ENCODE measurements at places on chromosomes 7 and 10.

DNA sequence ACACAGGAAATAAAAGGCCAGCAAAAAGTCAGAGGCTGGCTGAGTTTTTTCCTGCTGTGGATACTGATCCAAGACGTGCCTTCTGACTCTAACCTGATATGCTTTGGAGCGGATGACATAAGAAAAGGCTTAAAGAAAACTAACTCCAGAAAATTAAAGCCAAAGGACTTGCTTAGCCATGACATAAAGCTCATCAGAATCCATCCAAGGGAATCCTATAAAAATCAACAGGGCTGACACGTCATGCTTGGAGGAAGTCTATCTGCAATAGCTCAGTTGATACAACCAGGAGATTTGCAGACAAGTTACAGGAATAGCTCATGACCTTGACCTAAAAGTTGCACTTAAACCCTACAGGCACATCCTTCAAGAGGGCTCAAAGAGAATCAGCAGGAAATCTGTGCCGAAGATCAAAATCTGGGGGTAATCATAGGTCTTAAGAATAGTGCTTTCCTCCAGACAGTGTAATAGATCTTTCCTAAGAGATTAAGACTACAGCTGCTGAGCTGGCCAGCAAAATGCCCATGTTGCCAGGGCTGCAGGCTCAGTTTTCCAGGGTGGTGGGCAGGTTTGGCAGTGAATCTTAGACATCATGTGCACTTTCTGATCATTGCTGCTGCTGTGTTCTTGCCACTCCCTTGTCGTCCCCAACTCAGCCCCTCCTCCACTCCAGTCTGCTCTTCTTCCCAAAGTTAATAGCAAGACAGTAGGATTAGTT, 111.5 kb upstream of the SVIL start:
- DNase-seq = no peak

GRCh38 chr10:60009276-60009675, 102.9 kb upstream of the CCDC6 start:
- DNase-seq = no peak

GRCh38 chr7:65477326-65477725, 103.7 kb downstream of the ZNF92 start:
- DNase-seq = no peak

DNA sequence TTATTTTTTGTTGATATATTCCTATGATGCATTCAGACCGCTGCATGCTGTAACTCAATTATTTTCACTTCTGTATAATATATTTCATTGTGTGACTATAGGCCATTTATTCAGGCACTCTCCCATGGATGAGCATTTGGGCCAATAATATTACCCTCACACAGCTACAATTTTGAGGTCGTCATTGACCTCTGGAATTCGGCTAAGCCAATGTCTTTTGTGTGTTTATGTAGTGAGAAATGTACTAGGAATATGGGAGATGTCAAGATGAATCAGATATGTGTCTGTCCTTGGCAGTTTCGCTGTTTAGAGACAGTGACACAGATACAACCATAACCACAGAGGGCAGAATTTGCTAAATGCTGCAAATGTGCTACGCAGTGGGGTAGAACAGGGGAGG, 474.2 kb downstream of the ADRA2A start:
- no peak for DNase-seq

GRCh38 chr10:95434583-95434982, 126.6 kb downstream of the SORBS1 start:
- no peak for DNase-seq

DNA sequence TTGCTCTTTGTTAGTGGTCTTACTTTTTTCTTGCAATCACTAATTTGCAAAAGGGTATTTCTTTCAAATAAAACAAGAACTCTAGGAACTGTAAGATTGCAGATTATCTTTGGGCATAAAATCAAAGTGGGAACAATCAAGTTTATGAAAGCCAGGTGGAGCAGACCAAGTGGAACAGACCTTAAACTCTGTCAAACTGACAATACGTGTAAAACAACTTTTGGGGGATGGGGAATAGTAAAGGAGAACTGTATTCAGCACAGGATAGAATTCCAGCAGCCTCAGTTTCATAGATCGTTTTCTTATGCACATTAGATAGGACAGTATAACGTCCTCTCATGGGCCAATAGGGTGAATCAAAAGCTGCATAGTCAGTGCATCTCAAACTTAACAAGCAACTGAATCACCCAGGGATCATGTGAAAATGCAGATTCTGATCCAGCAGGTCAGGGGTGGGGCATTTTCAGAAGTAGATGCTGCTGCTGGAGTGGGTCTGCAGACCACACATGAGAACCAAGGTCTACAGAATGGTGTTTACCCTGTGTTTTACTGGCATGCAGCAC, 120.7 kb downstream of the PIP4K2A start:
- no peak for DNase-seq

DNA sequence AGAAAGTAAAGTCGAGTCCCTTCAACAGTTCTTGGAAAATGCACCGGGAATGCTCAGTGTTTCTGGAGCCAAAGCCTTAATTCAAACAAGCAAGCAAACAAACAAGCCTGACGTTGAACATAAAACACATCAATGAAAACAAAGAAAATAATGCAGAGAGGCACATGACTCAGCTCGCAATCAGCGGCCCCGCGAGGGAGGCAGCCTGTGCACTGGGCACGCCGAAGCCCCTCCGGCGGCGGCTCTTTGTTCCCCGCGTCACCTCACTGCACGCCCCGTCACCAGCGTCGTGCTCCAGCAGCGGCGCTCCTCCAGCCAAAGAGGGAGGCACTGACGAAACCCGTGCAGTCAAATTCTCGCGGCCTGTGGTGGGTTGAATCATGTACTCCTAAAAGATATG, 151.5 kb downstream of the DNAJB6 start:
- DNase-seq = no peak

- DNase-seq = no peak
Measured at GRCh38 chr7:68394131-68394530, 1204.1 kb upstream of the AUTS2 start.

- peak; percentile 95 for DNase-seq
Measured at GRCh38 chr10:114337510-114338462, 66.5 kb downstream of the AFAP1L2 start.

DNA sequence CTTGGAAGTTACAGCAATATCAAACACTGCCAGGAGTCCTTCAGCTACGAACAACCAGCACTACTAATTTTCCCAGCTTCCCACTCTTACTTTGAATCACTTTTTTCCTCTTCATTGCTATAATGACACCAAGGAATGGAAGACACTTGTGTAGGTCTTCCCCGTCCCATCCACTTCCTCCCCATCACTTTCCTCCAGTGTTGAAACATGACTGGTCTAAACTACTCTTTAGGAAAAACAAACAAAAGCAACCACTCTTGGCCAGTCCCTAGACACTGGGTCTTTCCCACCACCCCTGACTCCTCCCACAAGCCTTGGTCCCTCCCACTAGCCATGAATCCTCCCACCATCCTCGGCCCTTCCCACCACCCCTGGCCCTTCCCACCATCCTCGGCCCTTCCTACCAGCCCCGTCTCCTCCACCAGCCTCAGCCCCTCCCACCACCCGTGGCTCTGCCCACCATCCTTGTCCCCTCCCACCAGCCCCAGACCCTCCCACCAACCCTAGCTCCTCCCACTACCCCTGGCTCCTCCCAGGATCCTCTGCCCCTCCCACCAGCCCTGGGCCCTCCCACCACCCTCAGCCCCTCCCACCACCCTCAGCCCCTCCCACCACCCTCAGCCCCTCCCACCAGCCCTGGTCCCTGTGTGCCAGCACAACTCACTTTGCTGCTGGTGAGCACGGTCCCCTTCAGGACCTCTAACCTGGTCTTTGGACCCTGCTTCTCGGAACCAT, 68.5 kb downstream of the CXCL12 start:
- DNase-seq = no peak

DNA sequence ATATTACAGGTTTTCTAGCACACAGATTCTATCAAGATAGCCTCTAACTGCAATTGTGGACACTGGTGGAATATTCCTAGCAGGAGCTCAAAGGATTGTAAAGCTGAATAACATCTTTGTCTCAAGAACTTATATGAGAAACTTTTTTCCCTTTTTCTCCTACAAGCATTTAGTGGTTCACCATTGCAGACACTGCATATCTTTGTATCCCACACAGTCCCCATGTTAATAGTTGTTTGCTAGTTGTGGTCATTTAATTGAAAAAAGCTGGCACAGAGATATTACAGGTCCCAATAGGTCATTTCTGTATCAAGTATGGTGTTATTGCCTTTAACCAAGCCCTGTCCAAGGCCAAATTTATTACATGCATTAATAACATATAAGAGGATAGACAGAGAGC, 226.2 kb upstream of the TCF7L2 start:
- DNase-seq = no peak

GRCh38 chr7:98745722-98746318, 124.0 kb downstream of the TMEM130 start:
- no peak for DNase-seq

DNA sequence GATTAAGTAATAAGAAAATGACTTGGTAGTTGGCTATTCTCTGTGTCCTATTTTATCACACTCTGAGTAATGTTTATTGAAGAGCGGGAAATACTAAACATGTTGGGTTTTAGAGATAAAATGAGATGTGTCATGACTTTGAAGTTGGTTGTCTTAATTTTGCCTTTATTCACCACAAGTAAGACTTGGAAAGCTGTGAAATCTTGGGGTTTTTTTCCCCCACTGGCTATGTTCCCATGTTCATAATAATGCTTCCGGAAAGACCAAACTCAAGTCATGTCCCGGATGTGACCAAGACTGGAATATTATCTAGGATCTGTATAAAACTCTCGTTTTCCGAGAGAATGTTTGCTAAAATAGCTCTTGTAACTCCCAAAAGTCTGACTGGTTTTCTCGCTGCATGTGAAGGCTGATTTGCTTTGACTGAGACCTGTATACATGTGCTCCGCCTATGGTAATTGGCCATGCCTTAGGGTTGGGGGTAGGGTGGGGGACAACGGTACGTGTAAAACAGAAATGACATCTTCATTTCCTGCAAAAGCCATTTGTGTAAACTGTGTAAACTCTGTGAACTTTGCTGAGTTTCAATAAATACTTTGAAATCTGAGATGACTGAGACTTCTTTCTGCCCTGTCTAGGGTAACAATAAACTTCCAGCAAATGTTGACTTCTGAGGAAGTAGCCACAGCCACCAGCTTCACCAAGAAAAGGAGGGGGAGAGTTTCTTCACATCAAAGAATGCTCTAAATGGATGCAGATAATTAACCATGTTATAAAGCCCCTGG, 169.6 kb downstream of the ZNF365 start:
- DNase-seq = no peak

DNA sequence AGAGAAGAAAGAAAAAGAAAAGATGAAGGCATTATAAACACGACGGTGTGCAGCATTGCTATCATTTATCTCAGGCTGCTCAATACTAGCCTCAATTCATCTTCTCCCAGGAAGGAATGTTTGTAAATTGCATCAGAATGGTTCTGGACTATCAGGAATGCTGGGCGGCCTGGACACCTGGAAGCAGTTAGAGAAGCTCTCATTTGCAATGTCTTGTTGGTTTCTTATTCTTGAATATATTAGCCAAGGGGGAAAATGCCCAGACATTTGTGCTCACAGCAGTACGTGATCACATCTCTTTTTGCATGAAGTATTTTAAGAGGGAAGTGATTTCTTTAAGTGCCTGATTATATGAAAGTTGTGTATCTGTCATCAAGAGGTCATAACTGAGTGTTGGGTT, 85.6 kb upstream of the IMMP2L start:
- DNase-seq = no peak

- no peak for DNase-seq
Measured at GRCh38 chr7:12158334-12159060, 52.6 kb upstream of the TMEM106B start.

DNA sequence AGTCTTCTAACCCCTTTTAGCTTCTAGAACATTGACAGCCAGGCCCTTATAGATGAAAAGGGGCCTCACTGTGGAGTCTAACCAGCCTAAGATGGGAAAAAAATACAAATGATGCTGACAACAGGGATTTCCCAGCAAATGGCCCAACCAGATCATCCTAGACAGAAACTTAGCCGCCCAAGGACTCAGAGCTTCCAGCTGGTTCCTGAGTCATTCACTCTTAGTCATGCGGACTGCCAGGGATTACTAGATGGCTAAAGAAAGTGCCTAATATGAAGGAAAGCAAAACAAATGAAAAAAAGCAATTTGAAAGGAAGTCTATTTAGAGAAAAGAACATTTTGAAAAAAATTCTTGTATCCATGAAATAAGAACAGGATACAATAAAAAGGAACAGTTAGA, 23.7 kb downstream of the TSPAN14 start:
- DNase-seq = no peak

DNA sequence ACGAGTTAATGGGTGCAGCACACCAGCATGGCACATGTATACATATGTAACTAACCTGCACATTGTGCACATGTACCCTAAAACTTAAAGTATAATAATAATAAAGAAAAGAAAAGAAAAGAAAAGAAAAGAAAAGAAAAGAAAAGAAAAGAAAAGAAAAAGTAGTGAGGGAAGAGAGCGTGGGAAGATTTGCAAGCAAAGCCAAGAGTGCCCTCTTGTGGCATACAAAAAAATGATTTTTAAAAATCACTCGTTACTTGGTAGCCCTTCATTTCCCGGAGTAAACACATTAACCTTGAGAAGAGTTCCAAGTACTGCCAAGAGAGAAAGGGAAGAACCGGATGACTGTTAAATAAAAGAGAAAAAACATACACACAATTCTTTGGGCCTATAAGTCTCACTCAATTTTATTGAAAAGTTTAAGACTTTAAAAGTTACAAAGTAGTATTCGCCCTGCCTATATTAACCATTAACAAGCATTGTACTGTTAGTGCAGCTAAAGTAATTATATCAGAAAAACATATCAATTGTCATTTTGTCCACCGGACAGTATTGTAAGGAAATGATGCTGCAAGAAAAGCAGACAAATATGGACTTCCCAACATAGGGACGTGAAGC, 6.2 kb upstream of the CH25H start:
- DNase-seq = no peak

- no peak for DNase-seq
Measured at GRCh38 chr7:13803134-13803533, 186.3 kb downstream of the ETV1 start.

DNA sequence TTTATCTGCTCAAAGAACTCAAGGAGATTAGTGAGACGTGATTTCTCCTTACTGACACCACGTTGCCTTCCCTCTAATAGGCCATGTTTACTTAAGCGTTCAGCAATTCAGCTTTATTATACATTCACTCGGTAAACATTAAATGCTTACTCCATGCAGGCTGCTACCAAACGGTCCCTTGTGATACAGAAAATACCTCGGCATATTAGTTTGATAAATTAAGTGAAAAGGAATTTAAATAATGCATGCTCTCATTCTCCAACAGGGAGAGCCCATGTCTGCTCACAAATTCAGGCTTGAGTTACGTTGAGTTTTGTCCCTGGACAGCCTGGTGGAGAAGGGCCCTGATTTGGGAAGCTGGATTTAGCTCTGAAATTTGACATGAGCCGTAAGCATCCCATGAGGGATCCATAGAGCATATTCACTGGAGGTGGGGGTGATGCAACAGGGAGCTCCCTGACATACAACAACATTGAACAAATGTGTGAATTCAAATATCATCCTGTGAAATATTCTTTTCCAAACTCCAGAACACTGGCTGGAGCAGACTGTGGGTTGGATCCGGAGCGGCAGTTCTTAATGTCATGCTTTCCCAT, 86.3 kb downstream of the TBXAS1 start:
- no peak for DNase-seq

GRCh38 chr10:80697926-80698325, 160.2 kb downstream of the SH2D4B start:
- DNase-seq = no peak

GRCh38 chr7:82323806-82324205, 119.8 kb downstream of the CACNA2D1 start:
- no peak for DNase-seq

Measured in cerebellar nuclear complex (tissue), 1 donor.